Epithelial cell of esophagus (primary cell): ENCODE measurements at places on chromosomes 5 and 9.

DNA sequence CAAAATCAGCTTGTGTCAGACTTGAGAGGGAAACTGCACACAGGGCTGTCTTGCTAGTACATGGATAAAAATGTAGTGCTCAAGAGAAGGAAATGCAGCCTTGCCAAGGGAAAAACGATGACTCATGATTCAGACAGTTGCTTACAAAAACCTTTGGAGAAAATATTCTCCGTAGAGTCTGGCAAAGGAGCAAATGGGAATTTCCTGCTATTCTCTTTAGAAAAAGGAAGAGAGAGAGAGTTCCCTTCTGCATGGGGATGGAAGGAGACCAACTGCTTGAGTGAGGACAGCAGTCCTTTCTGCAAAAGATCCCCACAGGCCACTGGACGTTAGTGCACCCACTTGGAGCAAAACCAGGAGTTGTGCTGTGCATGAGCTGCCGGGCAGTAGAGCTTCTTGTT, 7.6 kb downstream of the IFNB1 start:
- peak; percentile 92 for DNase-seq

DNA sequence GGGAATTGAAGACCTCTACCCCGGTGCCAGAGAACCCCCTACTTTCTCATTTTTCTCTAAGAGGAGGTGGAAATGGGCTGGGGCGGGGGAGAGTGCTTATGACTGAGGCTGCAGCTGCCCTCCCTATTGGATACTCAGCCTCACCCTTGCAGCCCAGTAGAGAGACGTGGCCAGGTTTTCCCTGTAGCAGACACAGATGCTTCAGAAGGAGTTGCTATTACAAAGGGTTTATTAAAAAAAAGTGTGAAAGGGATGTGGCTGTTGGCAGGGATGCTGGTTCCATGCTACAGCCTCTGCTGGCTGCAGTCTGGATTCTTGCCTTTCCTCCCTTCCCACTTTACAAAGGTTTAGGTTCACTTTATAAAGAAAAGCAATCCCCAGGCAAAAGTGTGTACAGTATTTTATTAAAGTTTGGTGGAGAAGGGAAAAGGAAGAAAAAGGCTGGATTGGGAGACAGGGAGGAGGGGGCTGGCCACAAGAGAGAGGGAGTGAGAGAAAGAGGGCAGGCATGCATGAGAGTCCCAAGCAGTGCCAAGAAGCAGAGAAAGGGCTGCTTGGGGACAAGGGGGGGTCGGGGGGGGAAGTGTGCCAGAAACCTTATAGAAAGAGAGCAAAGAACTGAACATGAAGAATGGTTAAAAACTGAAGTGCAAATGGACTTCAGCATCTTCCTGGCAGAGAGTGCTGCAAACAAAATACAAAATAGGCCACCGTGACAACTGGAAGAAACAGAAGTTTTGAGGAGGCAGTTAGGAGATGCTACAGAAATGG, 29.5 kb upstream of the NFIB start:
- DNase-seq: no peak

GRCh38 chr5:33068786-33069185, 357.7 kb downstream of the NPR3 start:
- DNase-seq: peak; percentile 97

GRCh38 chr9:38417003-38417945, 7.0 kb downstream of the IGFBPL1 start:
- DNase-seq: peak; percentile 51

DNA sequence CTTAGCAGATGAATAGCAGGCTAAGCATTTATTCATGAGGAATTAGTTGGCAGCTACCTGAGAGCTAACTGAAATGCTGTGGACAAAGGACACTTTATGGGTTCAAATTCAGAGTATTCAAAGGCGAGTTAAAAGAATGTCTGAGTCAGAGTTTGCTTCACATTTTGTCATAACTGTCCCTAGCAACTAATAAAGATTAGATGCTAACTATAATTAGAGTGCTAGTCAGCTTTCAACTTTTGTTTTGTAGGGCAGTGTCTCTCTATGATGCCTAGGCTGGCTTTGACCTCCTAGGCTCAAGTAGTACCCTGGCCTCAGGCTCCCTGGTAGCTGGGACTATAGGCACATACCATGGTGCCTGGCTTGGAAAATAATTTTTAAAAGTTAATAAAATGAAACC, 4.6 kb downstream of the SMC5 start:
- DNase-seq: peak; percentile 43

DNA sequence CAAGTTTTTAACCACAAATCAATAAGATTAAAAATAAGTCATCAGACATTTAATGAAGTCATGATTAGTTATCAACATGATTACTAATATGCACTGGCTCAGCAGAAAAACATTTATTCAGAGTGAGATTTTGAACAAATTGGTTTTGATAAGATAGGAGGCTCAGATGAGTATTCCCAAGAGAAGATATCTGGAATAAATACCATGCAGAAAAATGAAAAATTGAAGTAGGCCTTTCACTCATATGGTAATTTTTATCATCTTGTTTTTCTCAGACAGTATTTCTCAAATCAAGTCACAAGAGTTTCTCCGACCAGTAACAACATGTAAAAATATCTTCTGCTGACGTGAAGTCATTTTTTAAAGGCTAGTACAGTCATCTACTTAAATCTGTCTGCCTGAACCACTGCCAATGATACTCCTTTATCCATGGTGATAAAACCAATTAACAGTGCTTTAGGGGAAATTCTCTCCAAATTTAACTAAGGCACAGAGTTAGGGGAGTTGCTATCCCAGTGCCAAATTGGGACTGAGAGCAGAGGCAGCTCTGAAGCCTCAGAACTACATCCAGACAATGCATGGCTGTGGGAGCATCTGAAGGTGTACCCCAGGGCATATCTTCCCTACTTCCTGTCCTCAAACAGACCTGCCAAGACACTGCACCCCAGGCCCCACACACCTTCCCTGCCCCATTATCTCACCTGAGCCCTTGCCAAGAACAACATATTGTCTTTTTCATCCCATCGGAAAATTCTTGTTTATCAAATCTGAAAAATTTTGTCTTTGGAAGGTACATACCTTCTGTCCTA, 105.5 kb upstream of the TSLP start:
- peak; percentile 86 for DNase-seq
